Stimulated activated CD8-positive, alpha-beta memory T cell treated with anti-CD3 and anti-CD28 coated beads, Interleukin-4, amount 100 ng/mL, for 4 hours (primary cell): ENCODE measurements at places on chromosomes 12 and 14.

DNA sequence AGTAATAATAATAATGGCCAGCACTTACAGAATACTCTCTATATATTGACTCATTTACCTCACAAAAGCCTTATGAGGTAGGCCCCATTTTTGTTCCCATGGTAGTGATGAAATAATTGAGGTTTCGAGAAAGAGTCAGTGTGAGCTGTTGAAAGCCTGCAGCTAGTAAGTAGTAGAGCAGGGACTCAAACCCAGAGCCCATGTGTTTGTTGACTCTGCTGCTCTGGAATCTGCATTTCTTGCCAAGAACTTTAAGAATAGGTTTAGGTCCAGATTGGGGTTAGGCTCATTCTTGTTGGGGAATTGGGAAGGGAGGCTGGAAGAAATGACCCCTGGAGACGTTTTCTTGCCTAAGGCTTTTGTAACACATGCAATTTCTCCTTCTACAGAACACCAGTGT is 27.9 kb downstream of the DYRK4 start:
- DNase-seq, result no peak

DNA sequence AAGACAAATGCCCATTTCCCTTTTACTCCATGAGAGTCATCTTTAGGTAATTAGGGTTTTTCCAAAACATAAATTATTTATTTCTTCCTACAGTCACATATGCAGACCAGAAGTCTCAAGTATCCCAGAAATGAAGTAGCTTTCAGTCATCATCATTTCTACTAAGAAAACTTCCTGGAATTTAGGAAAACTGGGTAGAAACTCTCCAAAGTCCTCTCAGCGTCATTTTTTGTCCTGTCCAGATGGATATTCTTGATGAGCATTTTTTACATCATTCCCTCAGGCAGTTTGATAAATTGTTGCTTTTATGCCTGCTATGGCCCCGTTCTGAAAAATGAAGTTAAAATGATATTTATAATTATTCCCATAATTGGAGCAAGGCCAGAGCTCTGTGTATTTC is 93.9 kb upstream of the DCN start:
- DNase-seq, result no peak

DNA sequence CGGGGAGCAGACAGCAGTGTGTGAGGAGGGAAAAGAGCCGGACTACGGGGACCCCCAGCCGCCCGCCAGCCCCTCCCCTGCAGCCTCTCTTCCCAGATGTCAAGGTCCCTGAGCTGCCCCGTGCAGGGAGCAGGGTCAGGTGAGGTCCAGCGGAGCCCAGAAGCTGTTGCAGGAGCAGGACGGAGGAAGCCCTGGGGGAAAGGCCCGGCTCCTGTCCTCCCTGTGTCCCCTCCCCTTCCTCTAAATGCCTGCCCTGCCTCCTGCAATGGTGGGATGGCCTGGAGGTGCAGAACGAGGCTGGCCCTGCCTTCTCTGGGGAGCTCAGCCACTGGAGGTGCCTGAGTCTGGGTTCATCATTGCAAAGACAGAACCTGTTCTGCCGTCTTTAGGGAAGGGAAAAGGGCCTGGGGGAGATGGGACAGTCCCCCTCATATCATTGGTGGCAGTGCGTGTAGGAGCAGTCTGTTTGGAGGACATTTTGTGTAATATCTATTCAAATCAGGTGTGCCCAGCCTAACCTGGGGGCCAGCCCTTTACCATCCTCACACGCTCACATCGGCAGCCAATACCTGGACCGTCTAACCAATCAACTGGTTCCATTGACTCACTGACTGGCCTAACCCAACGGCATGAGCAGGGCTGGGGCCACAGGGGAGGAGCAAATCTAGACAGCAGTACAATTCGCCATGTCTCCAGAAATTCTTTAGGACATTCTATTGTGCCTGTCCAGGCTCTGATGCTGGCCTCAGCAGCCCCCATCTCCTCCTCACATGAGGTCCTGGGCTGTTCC is 364.1 kb upstream of the SFSWAP start:
- no peak for DNase-seq

GRCh38 chr12:96810477-96810876 is 96.6 kb upstream of the NEDD1 start:
- no peak for DNase-seq

DNA sequence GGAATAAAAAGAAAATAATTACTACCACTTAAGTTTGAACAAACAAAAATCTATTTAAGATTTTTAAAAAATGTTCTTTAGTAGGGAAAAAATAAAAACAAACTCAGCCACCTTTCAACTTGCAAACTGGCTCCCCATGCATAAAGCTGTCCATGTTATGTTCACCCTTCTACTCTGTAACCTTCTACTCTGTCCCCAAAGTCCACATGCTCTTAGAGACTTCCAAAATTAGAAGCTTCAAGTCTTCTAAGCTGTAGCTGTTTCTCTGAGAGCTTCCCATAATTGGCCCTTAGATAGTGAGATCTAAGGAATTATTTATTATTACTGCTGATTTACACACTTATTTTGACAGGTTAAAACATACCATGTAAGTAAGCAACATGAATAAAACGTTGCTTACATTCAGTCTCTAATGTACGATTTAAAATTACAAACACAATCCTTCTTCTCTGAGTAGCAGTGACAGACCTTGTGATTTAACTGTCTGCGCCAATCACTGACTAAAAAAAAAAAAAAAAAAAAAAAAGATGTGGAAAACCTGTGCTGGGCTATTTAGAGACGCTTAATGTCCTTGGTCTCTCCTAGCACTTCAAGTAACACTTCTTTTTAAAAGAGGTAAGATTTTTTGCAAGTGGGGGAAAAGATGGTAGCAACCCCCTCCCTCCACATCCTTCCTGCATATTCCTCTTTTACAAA is 28.3 kb upstream of the GRIP1 start:
- no peak for DNase-seq

DNA sequence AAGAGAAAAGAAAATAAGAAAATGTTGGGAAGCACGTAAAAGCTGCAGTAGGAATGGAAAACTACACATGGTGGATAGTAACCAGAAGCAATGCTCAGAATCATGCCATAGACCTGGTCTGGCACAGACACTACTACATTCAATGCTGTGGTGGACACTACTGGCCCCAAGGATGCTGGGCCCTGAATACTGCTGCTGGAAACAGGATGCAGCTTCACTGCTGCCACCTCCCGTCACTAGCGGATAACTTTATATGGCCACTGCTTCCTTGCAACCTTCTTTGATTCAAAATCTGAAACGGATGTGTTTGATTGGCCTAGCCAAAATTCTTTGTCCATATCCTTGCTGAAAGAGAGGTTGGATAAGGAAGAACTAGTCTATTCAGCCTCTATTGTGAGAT is 30.7 kb downstream of the ADCY6 start:
- no peak for DNase-seq
